EH (cell line): ENCODE measurements at places on chromosomes 3 and 15.
A peak's percentile ranks its signal among the peaks of the same experiment; 100 is the strongest.

- peak; percentile 91 for DNase-seq
Measured at GRCh38 chr3:165642761-165643420, 194.3 kb downstream of the BCHE start.

GRCh38 chr15:42314818-42315217, 41.6 kb upstream of the TMEM87A start:
- DNase-seq, result no peak

GRCh38 chr15:41968701-41969100, 3.7 kb downstream of the EHD4 start:
- DNase-seq, result no peak

DNA sequence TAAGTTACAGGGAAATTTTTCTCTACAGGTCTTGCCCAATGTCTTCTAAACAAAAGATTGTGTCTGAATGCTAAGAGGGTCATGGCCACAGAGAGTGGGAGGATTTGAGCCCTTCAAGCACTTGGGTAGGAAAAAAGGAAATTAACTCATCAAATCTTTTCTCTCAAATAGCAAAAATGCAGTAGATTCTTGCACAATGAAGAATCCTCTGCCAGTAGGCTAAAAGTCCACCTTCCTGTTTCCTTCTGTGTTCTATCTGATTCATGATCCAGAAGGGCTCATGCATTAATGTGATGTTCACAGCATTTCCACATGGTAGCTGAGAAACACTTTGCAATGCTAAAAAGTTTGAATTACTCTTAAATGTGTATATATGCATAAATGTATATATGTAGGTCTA, 177.1 kb downstream of the CD47 start:
- DNase-seq, result peak; percentile 11

GRCh38 chr3:159451067-159451466, 537.6 kb upstream of the IL12A start:
- no peak for DNase-seq

GRCh38 chr15:62849316-62850106, 193.0 kb upstream of the TPM1 start:
- DNase-seq, result peak; percentile 21

GRCh38 chr3:69628951-69629350, 110.3 kb upstream of the MITF start:
- DNase-seq, result peak; percentile 2

GRCh38 chr15:80507131-80507530, 102.9 kb downstream of the ARNT2 start:
- peak; percentile 94 for DNase-seq

DNA sequence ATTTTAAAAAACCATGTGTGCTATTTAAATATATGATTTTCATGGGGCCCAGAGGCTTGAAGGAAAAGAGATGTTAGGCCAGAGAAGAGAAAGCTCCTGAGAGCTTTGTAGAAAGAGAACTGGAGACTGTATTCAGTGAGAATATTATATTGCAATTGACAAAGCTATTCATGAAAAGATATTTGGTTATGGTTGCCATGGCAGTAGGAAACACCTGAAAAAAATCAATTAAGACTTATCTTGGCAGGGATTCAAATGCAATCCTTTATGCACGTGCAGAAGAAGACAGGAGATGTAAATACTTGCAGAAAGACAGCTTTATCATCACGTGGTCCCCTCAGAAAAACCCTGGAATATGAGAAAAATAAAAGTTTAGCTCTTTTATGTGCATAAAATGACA, 636.0 kb upstream of the TBL1XR1 start:
- DNase-seq, result no peak

- DNase-seq, result peak; percentile 67
Measured at GRCh38 chr3:169953462-169954141, 13.0 kb upstream of the SEC62 start.

DNA sequence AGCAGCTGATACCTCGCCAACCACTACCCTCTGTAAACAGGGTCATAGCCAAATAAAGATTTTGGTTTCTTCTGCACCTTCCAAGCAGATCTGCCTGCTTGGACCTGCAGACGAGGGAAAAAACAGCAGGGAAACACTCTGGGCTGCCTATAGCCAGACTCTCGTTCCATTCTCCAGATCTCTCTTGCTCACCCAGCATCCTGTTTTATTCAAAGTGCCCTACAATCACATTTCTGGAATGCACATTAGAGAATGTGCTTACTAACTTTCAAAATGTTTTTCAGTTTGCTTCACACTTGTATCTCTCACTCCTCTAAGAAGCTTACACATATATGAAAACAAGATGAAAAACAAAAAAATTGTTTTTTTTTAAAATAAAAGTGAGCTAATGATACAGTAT, 71.4 kb downstream of the MLH1 start:
- DNase-seq, result peak; percentile 61

DNA sequence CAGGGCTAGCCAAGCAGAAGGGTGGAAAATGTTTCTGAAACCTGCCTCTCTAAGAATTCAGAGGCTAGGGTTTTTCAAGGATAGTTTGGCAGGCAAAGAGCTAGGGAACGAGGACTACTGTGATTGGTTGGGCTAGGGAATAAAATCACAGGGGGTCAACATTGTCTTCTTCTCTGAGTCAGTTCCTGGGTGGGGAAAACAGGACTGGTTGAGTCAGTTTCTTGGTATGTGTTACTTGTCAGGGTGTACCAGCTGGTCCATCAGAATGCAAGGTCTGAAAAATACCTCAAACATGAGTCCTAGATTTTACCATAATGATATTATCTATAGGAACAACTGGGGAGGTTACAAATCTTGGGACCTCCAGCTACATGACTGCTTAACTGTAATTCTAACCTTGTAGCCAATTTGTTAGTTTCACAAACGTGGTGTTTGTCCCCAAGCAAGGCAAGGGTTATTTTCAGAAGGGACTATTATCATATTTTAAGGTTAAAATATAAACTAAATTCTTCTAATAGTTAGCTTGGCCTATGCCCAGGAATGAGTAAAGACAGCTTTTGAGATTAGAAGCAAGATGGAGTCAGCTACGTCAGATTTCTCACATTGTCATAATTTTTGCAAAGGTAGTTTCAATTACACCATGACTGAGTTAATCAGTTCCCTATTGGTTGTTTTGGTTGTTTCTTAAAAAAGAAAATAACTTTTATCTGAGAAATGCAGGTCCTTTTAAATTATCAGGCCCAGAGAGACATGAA, 231.5 kb downstream of the ALCAM start:
- peak; percentile 98 for DNase-seq

DNA sequence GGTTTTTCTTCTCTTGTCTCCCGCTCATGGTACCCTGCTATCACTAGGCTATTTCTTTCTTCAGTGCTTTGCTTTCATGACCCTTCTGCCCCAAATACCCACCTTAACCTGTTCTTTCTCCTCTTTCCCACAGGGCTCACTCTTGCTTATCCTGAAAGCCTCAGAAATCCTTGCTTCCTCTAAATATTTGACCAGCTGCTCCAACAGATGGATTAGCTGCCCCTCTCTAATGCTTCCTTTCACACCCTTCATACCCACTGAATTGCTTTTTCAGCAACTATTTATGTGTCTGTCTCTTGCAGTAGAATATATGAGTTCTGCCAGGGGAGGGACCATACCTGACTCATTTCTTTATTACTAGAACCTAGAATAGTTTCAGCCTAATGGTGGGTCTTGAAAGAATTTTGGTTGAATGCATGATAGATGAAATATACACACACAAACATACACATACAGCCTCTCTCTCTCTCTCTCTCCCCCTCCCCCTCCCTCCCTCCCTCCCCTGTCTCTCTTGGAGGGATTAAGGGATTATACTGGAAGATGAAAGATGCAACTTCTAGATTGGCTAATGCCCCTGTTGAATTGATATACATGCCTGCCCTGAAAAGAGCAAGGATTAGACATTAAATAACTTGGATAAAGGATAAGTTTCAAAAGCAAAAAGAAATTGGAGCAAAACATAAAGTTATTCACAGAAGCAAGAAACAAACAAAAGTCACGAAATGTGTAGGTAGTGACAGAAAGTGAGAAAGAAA, 95.0 kb upstream of the GADL1 start:
- no peak for DNase-seq
